ENCODE measurements at places on chromosomes 4 and X.

- no peak for DNase-seq
Observed at GRCh38 chrX:45823536-45823935, 622.9 kb upstream of the DIPK2B start.

- no peak for DNase-seq
Observed at GRCh38 chrX:123871309-123871708, 11.5 kb downstream of the XIAP start.

GRCh38 chrX:114970806-114971205 lies 46.6 kb downstream of the IL13RA2 start:
- DNase-seq = no peak

GRCh38 chrX:108235986-108236385 lies 144.4 kb downstream of the ATG4A start:
- DNase-seq = no peak

DNA sequence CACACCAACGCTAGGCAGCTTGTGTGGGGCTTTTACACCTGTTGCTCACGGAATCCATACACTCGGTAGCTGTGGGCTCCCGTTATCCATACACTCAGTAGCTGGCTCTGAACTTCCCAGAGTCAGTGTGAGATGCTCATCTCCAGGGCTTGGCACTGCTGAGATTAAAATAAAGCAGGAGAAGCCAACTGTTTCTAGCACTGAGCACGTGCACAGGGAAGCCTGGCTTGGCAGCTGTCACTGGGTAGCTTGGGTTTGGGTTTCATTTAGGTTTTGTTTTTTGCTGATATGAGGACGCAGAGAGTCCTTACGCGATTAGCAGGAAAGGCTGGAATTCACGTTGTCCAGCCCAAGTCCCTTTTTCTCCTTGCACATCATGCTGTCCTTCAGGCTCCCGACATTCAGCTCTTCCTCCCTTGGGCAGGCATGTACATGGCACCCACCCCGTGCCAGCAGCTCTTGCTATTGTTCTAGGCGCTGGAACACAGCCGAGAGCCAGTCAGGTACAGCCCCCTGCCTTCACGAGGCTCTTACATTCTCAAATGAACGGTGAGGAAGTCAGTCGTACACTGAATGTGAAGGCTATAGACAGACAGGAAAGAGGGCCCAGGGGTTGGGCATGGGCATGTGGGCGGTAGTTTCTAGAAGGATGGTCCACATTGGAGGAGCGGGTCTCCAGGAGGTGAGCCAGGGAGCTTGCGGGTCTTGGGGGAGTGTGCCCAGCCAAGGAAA lies 25.9 kb downstream of the NSG1 start:
- DNase-seq = no peak

DNA sequence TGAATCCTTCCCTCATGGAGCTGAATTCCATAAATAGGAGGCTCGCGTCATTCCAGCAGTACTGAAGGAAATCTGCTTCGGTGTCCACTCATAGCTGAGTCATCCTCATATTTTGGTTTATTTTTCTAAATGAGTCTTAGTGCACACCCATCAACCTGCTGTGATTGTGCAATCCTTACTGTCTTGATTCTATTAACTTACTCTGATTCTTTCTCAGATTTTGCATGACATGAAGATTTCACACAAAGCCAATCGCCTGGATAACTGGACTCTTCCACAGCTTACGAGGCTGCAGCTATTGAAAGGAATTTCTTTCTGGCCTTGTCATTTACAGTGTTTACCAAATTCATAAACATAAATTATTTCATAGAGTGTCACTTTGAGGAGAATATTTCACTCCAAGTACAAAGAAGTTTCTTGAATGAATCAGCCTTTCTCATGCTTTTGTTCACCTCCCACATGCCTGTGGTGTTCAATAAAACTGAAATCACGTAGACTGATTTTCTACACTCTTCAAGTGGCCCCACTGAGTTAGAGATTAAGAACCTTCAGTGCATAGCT lies 207.6 kb upstream of the SLITRK2 start:
- DNase-seq = no peak

DNA sequence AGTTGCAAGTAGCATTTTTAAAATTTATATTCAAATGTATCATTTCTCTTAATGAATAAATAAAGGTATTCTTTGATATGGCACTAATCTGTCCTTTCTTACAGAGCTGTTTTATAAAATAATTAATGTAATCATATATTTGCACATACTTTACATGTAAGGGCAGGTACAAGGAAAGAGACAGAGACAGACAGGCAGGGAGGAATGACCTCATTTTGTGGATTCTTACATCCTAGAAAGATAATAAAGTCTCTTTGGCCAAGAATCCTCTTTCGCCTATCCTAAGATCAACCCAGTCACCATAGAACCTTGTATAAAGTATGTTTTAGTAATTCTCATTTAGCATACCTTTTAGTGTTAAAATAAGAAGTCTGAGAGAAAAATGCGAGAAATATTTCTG lies 98.5 kb upstream of the CTSO start:
- no peak for DNase-seq

All from activated naive CD8-positive, alpha-beta T cell treated with anti-CD3 and anti-CD28 coated beads, Interleukin-2, amount 50 U/mL, for 24 hours (primary cell).